ENCODE measurements at places on chromosomes 3 and 15.

DNA sequence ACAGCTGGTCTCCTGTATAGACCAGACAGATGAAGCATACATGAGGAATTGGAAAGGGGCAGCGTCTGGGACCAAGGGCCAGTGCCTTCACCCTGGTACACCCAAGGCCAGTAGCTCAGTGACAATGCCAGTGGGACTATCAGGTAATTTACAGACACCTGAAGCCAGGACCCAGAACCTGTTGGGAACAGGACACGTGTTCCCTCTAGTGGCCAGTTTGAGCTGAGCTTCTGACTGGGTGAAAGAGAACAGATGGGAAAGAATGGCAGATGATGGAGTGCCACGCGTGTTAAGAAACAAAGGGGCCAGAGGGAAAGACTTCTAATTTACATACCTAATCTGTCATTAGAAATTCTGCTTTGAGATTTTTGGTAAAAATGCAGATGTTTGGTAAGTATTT lies 5.1 kb upstream of the SLC25A38 start:
- DNase-seq, result no peak

DNA sequence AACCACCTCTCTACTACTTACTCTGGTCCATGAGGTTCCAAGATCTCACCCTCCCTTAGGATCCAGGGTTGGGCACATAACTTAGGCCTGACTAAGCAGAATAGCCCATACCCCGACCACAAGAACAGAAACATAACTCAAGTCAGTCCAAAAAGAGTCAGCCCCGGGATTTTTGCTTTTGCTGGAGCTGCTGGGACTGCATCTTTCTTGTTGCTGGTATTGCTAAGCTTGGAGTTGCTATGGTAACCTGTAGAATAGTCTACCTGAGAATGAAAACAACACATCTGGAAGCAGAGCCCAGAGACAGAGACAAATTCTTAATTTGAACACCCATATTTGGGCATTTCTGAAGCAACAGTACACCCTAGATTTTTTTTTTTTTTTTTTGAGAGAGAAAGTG lies 6.5 kb downstream of the RUBCN start:
- DNase-seq, result no peak

- no peak for DNase-seq
Observed at GRCh38 chr3:54433846-54434245, 311.5 kb downstream of the CACNA2D3 start.

GRCh38 chr3:105719791-105720190 lies 149.0 kb downstream of the CBLB start:
- DNase-seq, result no peak

DNA sequence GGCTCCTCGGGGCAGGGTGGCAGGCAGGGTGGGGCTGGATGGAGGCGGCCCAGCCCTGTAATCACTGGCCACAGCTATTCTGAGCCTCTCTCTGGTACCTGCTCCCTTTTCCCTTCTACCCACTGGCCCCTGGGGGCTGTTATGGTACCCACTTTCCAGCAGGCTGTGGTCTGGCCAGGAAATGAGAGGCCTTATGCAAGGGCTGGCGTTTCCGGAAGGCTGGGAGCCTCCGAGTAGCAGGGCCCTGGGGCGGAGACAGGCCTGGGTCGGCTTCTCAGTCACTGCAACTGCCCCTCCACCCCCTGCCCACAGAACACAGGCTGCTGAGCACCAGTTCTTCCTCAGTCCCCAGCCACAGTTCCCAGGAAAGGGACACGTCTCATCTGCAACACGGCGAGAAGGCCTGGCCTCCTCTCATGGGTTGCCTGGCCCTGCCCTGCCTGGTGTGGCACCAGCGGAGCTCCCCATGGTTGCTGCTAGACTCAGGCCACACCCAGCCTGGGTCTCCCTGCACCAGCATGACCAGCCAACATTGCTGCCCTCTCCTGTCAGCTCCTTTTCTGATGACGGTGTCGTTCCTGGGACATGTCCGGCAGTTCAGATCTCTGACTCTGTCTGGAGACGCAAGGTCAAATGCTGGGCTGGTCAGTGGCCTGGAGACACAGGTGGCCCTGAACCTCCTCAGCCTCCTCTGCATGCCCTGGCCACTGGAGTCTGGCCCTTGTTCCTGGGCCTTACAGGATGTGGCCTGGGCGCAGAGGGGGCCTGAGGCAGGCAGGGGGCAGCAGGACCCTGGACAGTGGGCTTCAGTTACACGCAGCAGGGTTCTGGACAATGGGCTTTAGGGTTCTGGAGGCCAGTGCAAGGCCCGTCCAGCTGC lies 6.5 kb downstream of the CHST13 start:
- no peak for DNase-seq
